ENCODE measurements at places on chromosomes 2 and 18.
A peak's percentile ranks its signal among the peaks of the same experiment; 100 is the strongest.

GRCh38 chr2:189569295-189569910 lies 11.2 kb downstream of the SLC40A1 start:
- no peak for DNase-seq

GRCh38 chr2:182717416-182717815 lies 1.4 kb downstream of the DNAJC10 start:
- DNase-seq: no peak

GRCh38 chr2:28565720-28566295 lies 69.9 kb downstream of the PLB1 start:
- no peak for DNase-seq

DNA sequence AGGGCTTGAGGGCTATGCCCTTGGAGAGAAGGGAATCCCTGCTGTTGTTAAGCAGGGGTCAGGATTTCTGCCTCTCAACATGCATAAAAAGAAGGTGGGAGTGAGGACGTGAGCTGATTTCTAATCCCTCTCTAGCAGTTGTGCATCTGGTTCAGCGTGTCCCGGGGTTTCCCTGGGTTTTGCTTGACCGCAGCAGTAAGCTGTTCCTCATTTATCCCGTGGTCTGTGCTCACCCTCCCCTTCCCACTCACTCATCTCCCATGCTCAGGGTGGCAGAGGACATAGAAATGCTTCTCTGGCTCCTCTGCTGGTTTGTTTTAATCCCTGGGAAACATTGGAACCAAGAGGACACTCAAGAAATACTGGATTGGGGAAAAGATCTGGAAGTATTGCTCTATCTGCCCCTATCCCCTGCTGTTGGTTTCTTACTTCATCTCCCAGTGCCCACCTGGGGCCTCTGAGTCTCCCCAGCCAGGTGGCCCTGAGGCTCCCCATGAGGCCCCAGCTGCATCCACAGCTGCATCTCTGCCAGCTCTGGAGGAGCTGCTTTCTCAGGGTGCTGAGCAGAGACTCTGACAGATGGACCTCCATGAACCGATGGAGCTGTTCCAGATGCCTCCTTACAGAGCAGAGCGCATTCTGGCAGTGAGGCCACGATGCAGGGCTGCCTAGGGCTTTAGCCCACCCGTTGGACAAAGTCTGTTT lies 36.1 kb downstream of the TET3 start:
- no peak for DNase-seq

- DNase-seq: no peak
Measured at GRCh38 chr2:186992597-186992996, 143.6 kb upstream of the ZSWIM2 start.

- DNase-seq: no peak
Measured at GRCh38 chr2:28716265-28716865, 35.3 kb upstream of the PPP1CB start.

DNA sequence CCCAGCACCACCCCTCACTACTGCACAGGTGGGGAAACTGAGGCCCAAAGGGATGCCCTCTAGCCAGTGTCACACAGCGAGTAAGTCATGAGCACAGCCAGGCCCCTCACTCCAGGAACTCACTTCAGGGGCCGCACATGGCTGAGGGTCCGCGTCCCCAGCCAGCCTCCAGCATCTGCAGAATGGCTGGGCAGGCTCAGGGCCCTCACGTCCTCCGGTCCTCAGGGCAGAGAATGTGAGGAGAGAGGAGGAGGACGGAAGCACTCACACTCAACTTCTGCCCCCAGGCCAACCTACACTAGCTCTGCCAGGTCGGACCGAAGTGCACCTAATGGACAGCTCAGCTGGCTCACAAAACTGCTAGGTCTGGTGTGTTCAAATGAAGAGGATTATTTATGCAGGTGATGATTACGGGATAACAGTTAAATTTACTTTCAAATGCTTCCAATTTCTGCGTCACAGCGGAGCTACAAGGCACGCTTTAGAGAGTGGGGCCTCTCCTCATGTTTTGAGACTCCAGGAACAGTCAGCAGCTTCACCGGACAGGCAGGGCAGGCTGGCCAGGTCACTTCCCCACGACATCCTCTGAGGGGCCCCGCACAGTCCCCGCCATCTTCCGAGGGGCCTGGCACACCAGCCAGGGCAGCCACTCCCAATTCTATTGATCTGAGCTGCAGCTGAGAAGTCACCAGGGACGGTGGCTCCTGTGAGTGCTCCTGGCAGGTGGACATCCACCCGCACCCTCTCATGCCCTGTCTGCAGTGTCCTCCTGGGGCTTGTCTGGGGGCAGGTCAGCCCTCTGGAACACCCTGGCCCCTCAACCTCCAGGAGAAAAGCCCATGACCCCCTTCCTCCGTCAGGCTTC lies 26.5 kb downstream of the KIF1A start:
- no peak for DNase-seq

DNA sequence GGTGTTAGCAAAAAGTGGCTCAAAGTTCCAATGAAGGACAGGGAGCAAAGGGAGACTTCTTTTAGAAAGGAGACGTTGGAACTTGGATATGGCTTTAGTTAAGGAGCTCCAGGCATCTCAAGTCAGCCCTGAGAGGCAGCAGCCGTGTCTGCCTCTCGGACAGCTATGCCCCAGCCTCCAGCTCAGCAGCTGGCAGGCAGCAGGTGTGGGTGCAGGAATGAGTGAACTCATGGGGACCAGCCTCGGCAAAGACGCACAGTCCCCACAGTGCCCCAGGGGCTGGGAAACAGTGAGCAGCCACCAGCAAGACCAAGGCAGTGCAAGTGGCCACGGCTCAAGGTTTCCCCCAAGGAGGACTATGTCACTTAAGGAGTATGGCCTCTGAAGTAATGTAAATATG lies 1.6 kb upstream of the LRRFIP1 start:
- no peak for DNase-seq

GRCh38 chr2:238281826-238282480 lies 6.5 kb downstream of the PER2 start:
- DNase-seq: no peak

DNA sequence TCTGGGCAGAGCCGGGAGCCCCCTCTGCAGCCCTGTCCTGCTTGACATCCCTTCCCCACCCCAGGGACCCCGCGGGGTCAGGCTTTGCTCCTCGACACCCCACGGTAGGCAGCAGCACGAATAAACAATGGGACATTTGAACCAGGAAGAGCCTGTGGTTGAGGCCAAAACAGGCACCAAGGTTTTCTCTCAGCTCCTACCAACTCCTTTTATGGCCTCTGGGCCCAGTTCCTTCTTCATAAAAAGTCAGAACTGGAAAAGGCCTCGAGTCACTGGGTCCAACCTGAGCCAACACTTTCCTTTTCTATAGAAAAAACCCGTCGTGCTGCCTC lies 20.6 kb downstream of the TEX44 start:
- no peak for DNase-seq

GRCh38 chr2:39118786-39119499 lies 1.9 kb downstream of the SOS1 start:
- no peak for DNase-seq

GRCh38 chr2:43131051-43131889 lies 95.1 kb downstream of the ZFP36L2 start:
- peak; percentile 84 for DNase-seq

DNA sequence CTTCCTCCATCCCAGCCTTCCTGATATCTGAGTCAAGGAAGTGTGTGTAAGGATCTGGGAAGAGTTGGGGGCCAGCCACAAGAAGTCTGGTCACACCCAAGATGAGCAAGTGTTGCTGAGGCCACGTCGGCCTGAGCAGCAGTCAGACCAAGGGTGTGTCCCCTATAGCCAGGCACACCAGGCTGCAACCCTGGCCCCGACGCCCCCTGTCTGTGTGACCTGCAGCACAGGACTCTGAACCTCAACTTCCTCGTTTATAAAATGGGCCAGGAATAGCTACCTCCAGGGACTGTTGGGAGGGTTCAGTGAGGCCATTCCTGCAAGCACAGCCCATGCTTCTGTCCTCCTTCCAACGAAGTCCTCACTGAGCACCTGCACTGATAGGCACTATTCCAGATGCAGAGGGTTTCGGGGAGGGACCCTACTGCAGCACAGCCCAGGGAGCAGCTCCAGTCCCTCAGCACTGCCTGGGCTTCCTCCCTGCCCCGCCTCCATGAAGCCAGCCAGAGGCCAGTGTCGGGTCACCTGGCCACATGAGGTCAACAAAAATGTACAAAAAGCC lies 13.3 kb downstream of the LIMS2 start:
- DNase-seq: no peak

DNA sequence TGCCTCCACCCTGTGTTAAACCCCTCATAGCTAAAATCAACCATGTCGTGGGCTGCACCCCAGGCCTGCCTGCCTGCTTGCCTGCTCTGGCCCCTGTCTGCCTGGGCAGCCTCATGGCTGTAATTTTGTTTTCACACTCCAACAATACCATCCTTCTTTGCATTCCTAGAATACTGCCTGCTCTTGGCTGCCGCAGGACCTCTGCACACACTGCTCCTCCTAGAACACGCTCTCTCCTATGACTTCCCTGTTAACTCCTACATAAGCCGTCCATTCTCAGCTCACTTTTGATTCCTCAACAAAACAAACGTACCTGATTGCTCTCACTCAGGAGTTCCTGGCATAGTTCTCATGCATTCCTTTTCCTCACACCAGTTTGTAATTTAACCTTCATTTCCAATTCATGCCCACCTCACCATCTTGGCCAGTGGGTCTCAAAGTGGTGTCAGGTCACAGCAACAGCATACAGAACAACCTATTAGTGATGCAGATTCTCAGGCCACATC lies 2.5 kb downstream of the UXS1 start:
- DNase-seq: no peak

DNA sequence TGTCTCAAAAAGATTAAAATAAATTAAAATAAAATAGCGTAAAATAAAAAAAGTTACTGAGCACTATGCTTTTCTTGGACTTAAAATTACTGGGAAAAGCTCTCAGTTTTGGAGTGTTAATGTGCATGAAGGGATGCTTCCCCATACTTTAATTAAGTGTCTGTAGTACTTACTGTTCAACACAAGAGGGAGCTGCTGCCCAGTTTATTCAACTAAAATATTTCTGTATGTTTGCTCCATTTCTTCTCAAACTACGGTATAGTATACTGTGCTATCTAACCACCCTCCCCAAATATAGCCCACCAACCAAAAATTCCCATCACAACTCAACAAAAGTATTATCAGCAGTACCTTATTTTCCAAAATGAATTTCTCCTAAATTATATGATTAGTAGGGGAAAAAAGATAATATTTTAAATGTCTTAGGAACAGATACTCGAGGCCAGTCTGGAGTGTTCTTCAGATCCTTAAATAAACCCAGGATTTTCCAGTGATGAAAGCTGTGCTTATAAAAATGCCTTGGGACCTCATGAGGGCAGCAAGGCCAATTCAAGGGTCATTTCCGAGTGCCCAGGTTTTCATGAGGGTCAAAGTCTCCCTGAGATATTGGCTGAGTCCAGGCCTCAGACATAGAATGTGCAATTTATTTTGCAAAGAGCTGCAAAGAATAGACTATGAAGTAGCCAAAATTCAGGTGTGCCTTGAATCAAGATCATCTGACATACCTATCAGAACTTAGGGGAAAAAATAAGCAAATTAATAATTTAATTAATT lies 64.1 kb downstream of the CHRNA1 start:
- DNase-seq: peak; percentile 28

DNA sequence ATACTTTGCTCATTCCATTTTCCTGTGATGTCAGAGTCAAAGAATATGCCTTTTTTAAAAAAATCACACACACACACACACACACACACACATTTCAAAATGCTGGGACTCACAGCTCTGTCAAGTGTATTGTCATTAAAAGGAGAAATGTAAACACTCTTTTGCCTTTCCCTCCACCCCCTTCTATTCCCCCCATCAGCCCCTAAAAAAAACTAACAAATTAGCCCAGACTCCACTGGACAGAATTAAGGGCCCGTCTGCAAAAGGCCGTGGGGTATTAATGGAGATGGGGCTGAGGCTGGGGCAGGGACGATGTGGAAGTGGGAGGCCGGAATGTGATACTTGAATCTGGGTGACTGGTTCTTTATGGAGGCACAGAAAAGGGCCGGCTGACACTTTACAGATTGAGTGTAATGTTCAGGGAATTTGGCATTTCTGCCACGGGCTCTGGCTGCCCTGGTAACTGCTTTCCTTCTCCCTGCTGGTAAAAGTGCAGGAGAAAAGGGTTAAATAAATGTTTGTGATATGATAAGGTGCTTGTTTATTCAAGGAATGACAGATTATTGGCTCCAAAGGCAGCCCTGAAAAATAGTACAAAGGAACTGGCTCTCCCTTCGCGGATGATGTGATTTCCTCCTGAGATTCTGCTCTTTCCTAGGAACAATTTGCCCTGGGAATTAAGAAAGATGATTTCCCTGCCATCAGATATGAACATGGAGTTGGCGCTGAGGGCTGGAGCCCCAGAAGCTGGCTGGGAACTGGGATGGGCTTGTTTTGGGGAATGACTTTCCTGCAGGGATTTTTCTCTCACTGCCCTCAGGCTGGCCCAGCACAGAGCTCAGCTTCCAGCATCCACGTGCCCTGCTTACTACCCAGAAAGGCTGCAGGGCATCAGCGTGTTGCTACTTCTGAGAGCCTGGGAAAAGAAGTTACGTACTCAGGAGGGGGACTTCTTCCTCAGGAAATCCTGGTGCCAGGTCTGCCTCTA lies 52.8 kb upstream of the CTAGE1 start:
- DNase-seq: no peak

DNA sequence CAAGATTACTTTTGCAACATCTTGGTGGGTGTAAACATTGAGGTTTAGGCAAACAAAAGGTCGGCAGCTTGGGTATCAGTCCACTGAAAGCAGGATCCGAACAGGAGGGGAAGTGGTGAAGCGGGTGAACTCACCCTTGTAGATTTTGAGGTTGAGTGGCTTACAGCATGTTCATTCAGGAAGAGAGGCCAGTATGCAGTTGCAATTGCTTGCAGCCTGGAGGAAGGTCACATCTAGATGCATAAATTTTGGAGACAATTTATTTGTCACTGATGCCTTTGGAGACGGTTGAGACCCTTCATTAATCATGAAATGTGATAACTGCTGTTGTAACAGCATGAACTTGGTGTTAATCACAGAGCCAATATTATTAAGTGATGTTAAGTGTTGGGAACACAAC lies 131.1 kb downstream of the LTBP1 start:
- DNase-seq: no peak

DNA sequence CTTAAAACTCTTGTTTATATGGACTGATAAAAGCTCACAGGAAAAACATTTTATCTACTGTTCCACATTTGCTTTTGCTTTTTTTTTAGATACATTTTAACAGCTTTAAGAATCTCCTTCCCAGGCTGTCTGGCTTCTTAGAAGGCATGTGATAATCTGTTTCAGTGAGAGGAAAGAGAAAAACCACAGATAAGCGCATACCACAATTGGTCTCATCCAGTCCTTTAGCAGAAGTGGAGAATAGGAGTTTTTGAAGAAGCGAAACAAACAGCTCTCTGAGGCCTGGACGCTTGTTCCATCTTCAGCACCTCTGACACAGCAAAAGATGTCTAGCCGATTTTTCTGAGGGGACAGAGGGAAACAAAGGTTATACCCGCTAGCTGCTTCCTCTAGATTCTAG lies 37.6 kb downstream of the RMC1 start:
- DNase-seq: no peak

DNA sequence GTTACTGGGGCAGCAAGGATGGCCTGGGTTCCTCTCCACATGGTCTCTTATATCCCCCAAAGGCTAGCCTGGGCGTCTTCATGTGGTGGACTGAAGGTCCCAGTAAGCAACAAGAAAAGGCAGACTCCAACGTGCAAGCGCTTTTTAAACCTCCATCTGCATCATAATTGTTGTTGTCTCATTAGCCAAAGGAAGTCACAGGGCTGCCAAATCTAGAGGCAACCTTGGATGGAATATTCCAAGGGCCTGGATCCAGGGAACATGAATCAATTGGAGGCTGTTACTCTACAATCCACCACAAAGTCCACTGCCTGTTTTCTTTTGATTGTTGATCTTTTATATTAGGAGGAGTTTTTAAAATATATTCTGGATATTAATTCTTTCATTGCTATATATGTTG lies 118.8 kb downstream of the SH3RF3 start:
- no peak for DNase-seq
